ENCODE measurements at places on chromosomes 5 and 9.

GRCh38 chr5:121408778-121409177, 442.9 kb upstream of the FTMT start:
- DNase-seq, result no peak

- no peak for DNase-seq
Observed at GRCh38 chr9:25513509-25514033, 164.7 kb downstream of the TUSC1 start.

GRCh38 chr5:6361101-6361500, 17.2 kb downstream of the MED10 start:
- no peak for DNase-seq

DNA sequence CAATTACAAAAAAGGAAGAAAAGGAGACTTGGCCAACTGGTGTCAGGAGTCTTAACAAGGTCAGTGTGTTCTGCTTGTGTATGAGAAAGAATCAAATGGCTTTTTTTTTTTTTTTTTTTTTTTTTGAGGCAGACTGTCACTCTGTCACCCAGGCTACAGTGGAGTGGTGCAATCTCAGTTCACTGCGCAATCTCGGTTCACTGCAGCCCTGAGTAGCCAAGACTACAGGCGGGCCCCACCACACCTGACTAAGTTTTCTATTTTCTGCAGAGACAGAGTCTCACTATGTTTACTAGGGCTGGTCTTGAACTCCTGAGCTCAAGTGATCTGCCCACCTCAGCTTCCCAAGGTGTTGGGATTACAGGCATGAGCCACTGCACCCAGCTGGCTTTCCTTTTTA, 3.1 kb upstream of the IL7R start:
- no peak for DNase-seq

- DNase-seq, result no peak
Observed at GRCh38 chr9:137194909-137195308, 5.6 kb downstream of the TPRN start.

- no peak for DNase-seq
Observed at GRCh38 chr9:134917431-134918373, at the start of gene FCN1. TSS of gene FCN1 (minus strand) at chr9:134917912. CDS start at chr9:134917871, 41 bp downstream.

DNA sequence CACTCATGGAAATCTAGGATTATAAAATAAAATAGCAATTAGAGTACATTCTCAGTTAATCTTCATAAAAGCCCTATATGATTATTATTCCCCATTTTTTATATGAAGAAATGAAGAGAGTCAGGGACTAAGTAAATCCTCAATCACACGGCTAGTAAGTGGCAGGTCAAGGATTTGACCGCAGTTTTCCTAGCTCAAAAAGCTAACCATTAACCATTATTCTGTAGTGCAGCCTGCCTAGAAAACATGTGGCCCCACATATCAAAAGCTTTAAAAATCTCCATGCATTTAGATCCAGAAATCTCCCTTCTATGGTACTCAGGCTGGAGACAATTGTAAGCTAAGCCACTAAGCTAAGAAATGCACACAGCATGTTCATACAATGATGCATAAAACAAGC, 21.4 kb downstream of the EPB41L4A start:
- no peak for DNase-seq

DNA sequence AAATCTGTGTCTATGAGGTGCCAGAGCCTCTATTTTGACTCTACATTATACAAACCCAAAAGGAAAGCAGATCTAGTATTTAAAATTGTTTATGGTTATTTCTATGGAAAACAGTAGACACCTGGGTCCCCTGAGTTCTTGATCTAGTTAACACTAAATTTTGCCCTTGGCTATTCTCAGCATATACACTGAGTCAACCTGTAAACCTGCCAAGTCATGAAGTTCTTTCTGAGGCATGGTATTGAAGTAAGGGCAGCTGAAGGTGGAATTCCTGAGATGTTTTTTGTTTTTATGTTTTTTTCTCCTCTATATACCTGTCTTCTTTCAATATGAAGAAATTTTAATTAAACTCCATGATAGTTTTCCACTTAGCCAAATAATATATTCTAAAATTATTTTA, 120.2 kb downstream of the PDE4D start:
- no peak for DNase-seq

DNA sequence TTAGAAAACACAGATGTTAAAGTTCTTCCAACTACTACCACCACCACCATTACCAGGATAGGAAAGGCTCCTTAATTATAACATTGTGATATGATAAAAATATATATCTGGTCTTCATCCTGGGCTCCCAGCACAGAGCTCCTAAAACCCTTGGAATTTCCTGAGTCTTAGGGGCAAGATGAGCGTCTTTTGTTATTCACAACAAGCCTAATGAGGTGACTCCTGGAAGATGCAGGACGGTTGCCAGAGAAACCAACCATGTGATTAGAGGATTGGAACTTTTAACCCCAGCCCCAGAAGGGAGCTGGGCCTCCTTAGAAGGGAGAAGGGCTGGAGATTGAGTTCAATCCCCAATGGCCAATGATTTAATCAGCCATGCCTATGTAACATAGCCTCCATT, 148.0 kb upstream of the ADRA1B start:
- DNase-seq, result no peak

DNA sequence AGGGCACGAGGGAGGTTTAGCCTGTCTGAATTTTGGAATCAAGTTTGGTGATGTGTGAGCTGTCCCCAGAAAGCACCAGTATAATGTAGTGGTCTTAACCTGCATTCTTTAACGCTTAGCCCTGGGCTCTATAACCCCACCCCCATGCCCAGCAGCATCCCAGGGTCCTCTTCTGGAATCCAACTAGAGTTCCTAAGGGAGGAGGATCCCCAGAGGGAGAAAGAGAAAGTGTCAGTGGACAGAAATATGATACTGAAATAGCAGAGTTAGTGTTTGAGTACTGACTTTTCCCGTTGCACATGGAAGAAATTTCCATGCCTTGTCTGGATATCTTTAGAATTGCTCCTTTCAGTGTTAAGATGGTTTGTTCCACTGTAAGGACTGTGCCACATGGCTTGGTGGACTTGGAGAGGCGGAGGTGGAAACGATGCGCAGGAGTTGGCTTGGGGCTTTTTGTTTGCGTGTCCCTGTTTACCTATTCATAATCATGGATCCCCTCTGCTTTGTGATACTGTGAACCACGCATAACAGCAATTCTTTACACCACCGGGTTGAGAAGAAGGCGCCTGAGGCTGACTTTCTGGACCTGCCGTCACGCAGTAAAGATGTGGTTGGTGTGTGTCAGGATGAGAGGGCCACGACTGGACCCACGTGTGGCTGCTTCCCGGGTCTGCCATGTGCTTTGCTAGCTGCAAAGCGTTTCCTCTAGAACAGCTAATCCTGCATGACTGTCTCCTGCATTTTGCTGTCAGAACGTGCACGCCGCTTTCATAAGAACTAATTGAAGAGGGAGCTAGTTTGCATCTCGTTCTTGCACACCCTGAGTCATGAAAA, 142.3 kb downstream of the SMARCA2 start:
- DNase-seq, result no peak

- peak; percentile 92 for DNase-seq
Observed at GRCh38 chr9:129139993-129140396, 28.8 kb downstream of the PTPA start.

GRCh38 chr5:115702025-115702424, 76.2 kb upstream of the TMED7 start:
- DNase-seq, result no peak

DNA sequence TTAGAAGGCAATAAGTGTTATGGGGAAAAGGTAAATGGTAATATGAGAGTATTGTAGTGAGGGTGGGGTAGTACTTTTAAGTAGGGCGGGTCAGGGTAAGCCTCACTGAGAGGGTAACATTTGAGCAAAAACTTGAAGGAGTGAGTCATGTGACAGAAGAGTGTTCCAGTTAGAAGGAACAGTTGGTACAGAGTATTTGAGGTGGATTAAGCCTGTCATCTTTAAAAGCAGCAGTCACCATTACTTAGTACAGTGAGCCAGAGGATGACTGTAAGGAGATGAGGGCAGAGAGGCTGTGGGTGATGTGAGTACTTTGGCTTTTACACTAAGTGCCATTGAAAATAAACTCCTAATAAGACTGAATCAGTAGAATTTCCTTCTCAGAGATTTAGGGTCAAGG, 54.8 kb downstream of the UBAP1 start:
- no peak for DNase-seq

- no peak for DNase-seq
Observed at GRCh38 chr5:138641547-138642298, 66.5 kb upstream of the HSPA9 start.

DNA sequence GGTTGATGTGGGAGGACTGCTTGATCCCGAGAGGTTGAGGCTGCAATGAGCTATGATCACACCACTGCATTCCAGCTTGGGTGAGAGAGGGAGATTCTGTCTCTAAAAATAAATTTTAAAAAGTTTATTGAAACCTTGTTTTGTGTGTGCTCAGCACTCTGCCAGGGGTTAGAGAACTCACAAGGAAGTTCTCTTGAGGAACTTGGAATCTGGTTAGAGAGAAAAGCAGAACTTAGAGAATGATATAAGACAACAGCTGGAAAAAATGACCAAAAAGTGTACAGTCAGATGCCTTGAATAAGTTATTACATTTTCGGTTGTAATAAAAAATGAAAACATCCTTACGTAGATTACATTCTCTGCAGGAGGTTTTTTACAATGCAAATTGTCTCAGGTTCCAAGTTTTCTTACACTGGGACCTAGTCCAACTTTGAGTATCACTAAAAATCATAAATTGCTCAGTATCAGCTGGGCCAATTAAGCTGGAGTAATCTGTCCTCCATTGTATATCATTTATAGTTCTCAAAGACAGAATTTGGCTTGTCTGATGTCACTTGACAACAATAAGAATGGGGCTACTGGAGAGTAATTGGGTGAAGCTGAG, 21.7 kb upstream of the TENT2 start:
- DNase-seq, result no peak

- DNase-seq, result no peak
Observed at GRCh38 chr5:172178991-172179989, 8.7 kb downstream of the STK10 start.

DNA sequence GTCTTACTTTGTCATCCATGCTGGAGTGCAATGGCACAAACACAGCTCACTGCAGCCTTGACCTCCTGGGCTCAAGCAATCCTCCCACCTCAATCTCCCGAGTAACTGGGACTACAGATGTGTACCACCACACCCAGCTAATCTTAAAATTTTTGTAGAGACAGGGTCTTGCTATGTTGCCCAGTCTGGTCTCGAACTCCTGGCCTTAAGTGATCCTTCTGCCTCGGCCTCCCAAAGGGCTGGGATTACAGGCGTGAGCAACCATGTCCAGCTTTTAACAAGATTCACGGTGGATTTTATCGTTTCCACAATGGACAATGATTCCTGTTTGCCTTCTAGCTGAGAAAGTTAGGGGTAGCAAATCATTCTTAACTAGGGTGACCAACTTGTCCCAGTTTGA, 165.9 kb downstream of the ZNF608 start:
- DNase-seq, result no peak

- DNase-seq, result no peak
Observed at GRCh38 chr9:71608825-71609447, 159.4 kb downstream of the CEMIP2 start.
